ENCODE measurements at places on chromosomes 6 and 20.
A peak's percentile ranks its signal among the peaks of the same experiment; 100 is the strongest.

GRCh38 chr20:61251529-61252393 is at the start of gene CDH4:
TSS of gene CDH4 (plus strand) at chr20:61252261.
- no peak for DNase-seq

- no peak for DNase-seq
Measured at GRCh38 chr6:86581833-86582232, 355.5 kb upstream of the HTR1E start.

- no peak for DNase-seq
Measured at GRCh38 chr6:9745966-9746365, 668.9 kb downstream of the TFAP2A start.

GRCh38 chr20:49110767-49111694 is 64.9 kb downstream of the CSE1L start:
- DNase-seq = no peak

DNA sequence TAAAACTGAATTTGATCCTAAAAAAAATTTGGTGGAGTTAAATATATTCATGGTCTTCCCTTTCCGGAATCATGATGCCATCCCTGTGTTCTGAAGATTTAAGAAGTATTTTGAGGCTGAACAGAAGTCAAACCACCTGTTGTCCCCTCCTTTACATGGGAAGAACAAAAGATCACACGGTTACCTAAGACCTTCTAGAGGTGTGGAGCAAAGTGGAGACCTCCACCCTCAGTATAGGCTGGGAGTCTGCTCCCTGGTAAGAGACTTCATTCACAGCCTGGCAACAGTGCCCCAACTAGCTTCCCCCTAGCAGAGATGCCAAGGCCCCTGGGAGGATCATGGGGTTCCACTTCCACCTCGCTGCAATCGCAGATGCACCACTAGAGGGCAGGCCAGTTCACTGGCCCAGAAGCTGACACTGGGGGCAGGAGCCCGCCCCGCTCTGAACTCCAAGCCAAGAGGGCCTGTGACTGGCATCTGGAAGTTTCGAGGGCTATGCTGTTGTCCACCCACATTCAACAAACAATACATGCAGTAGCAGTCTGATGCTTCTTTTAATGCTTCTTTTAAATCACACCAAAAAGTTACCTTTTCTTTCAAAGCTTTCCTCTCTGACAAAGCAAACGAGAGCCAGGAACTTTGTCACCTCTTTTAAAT is 19.5 kb upstream of the UBE2J1 start:
- DNase-seq = peak; percentile 74

GRCh38 chr6:90530882-90531281 is 56.0 kb downstream of the MAP3K7 start:
- no peak for DNase-seq

DNA sequence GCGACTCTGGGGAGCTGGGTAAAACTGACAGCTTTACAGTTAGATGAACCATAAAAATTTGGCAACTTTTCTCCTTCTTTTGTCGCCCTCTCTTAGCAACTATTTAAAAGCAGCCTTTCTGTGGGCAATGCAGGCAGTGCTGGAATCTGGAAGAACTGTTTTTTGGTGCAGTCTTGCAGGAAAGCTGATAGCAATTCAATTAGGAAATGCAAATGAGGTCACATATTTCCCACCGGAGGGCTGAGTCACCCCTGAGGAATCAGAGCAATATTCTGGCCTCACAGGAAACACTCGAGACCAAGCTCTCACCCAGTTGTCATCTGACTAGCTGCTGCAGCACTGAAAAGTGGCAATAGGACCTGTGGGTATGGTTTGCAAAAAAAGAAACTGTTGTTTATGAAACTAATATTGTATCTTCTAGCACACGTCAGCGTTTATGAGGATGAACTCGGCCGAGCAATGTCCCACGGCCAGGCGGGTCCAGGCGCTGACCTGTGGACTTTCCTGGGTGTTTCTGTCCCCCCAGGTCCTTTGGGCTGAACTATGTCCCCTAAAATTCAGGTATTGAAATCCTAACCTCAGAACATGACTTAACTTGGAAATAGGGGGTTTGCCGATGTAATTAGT is 312.3 kb downstream of the TAF4 start:
- DNase-seq = no peak

- DNase-seq = no peak
Measured at GRCh38 chr20:24964506-24964840, 15.4 kb downstream of the CST7 start.

GRCh38 chr20:46967646-46968045 is 73.0 kb downstream of the EYA2 start:
- no peak for DNase-seq

GRCh38 chr6:15751721-15752350 is 89.0 kb upstream of the DTNBP1 start:
- no peak for DNase-seq

GRCh38 chr6:144639654-144640053 is 354.5 kb downstream of the UTRN start:
- no peak for DNase-seq

GRCh38 chr6:149060300-149060984 is 257.1 kb upstream of the TAB2 start:
- peak; percentile 53 for DNase-seq

- no peak for DNase-seq
Measured at GRCh38 chr20:57185188-57185743, 81.2 kb downstream of the BMP7 start.

GRCh38 chr6:17470202-17470937 is 77.0 kb downstream of the CAP2 start:
- DNase-seq = no peak
